ENCODE measurements at places on chromosomes 5 and 9. TPM values are rescaled to one million over a fixed set of nuclear protein-coding genes. Genes with fewer than 3 reads are reported as not detected.

CCL27 gene
- not detected for total RNA-seq

CFAP157 gene
- total RNA-seq, result not detected

CKMT2 gene
- total RNA-seq, result not detected

MARCHF11 gene
- not detected for total RNA-seq

CA9 gene
- 0.86 TPM for total RNA-seq

- no peaks in the 10 kb centered on the region for H3K36me3 ChIP-seq
- peaks cover 8% of the 10 kb centered on the region for H3K4me1 ChIP-seq
- no peak overlapping the region for H3K4me3 ChIP-seq
Measured at GRCh38 chr5:139076111-139076510, 122.1 kb downstream of the SIL1 start.

DNA sequence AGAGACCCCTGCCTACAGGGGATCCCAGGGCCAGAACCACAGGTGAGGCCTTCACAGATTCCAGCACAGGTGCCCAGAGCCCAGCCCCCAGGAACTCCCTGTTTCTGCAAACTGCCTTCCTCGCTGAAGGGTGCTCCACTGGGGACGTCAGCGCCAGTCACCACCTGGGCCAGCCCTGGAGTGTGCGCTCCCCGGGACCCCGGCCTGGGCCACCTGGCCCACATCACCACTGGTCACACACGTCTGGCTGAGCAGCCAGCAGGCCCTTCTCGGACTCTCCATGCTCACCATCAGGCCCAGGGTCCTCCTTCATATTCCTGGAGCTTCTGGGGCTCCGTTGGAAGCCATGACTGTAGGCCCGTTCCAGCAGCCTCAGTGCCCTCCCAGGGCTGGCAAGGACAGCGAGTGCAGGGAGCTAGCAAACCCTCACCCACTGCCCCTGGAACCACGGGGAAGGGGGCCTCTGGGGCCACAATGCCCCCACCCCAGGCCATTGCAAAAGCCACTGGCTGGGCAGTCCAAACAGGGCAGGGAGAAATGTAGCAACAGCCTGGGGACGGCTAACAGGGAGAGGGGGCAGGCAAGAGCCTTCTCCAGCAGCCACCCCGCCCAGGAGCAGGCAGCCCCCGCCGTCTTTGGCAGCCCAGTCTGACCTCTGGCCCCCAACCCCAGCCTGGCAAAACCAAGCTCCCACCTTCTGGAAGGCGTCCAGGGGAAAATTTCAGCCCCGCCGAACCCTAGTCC is 1.3 kb downstream of the AGPAT2 start:
- peak overlapping the region; percentile 59 for H3K27ac ChIP-seq
- peak overlapping the region; percentile 78 for H3K4me3 ChIP-seq
- H3K27me3 ChIP-seq, result no peaks in the 10 kb centered on the region
- DNase-seq, result no peak
- H3K36me3 ChIP-seq, result no peaks in the 10 kb centered on the region

DNA sequence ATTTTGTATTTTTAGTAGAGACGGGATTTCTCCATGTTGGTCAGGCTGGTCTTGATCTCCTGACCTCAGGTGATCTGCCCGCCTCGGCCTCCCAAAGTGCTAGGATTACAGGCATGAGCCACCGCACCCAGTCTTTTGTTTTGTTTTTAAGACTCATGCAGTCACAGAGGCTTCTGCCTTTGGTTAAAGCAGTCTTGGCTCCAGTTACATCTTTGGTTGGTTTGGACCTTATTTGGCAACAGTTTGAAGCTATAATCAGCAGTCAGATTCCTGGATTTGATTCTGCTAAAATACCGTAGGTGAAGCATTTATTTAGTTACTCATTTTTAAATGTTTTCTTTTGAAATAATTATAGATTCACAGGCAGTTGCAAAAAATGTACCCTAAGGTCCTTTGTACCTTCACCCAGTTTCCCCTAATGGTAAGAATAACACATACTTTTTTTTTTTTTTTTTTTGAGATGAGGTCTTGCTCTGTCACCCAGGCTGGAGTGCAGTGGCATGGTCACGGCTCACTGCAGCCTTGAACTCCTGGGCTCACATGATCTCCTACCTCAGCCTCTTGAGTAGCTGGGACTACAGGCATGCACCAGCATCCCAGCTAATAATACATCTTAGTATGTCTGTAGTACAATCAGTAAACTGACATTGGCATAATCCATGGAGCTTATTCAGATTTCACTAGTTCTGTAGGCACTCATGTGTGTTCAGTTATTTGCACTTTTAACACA is 15.7 kb downstream of the USP20 start:
- no peak overlapping the region for H3K4me3 ChIP-seq
- H3K27me3 ChIP-seq, result no peaks in the 10 kb centered on the region
- no peak for DNase-seq
- no peaks in the 10 kb centered on the region for H3K4me1 ChIP-seq

- no peaks in the 10 kb centered on the region for H3K4me1 ChIP-seq
- no peaks in the 10 kb centered on the region for H3K36me3 ChIP-seq
- H3K27me3 ChIP-seq, result no peaks in the 10 kb centered on the region
- no peak overlapping the region for H3K4me3 ChIP-seq
Measured at GRCh38 chr5:127878174-127878750, 175.1 kb downstream of the CCDC192 start.

DNA sequence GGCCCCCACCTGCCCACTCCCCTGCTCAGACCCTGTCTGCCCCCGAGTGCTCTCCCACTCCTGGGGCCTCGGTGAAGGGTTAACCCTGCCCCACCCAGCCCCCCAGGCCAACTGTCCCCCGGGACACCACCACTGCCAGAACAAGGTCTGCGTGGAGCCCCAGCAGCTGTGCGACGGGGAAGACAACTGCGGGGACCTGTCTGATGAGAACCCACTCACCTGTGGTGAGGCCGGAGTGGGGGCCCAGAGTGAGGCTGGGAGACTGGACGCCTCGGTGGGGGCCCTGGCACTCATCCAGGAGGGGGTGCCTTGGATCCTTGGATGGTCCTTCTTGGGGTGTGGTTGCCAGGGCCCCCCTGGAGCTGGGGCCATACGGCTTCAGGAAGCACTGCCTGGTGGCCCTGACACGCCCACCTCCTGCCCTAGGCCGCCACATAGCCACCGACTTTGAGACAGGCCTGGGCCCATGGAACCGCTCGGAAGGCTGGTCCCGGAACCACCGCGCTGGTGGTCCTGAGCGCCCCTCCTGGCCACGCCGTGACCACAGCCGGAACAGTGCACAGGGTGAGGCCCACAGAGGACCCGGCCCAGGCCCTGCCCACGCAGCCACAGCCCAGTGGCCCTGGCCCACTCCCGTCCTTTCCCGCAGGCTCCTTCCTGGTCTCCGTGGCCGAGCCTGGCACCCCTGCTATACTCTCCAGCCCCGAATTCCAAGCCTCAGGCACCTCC is 2.1 kb downstream of the MAMDC4 start:
- peaks cover 11% of the 10 kb centered on the region for H3K4me1 ChIP-seq
- DNase-seq, result no peak
- no peaks in the 10 kb centered on the region for H3K36me3 ChIP-seq
- no peak overlapping the region for H3K4me3 ChIP-seq

DNA sequence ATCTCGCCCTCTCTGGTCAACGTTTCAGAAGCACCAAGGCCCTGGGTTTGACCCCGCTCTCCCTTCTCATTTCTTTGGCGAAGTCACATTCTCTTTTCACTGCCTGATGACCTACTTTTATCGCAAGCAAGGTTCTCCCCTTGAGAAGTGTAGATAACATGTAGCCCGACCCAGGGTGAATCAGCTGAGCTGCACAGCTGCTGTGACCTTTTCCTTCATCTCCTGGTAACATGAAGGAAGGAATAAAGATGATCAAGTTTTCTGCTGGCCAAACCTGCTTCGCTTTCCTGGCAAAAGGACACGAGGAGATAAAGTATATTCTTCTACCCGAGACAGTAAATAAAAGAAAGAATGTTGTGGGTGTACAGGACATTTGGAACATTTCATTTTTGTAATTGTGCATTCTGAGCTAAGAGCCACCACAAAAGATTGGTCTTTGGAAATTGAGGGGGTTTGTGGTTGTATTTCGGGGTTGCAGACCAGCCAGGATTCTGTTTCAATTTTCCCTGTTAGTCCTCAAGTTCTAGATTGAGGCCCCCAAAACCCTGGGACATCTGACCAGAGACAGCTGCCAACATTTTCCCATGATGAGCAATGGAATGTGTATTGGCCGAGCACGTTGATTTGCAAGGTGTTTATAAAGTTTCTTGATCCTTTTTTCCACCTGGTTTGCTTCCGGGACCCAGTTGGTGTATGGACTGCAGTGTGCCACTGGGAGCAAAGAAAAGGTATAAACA is 155.1 kb upstream of the ZNF462 start:
- no peak for DNase-seq
- no peaks in the 10 kb centered on the region for H3K36me3 ChIP-seq
- no peaks in the 10 kb centered on the region for H3K4me1 ChIP-seq
- no peaks in the 10 kb centered on the region for H3K27me3 ChIP-seq
- H3K27ac ChIP-seq, result no peak overlapping the region

DNA sequence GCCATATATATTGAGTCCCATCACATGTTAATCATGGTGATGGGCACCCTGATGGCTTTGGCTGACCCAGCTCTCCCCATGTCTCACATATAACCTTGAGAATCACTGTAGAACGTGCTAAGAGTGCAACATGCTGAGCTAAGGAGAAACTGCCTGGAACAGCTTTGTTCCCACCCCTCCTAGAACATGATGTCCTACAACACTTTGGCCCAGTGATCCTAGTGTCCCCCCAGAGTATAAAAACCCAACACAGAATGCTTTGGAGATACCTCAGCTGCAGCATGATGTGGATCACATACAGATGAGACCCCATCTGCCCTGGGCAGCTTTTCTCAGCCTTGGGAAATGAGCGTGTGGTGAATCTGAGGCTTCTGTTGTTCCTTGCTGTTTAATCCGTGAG is 343.5 kb downstream of the NFIB start:
- no peaks in the 10 kb centered on the region for H3K36me3 ChIP-seq
- no peak overlapping the region for H3K27ac ChIP-seq
- no peaks in the 10 kb centered on the region for H3K27me3 ChIP-seq
- H3K4me3 ChIP-seq, result no peak overlapping the region
- no peak for DNase-seq
- H3K4me1 ChIP-seq, result no peaks in the 10 kb centered on the region

- no peaks in the 10 kb centered on the region for H3K27me3 ChIP-seq
- H3K4me1 ChIP-seq, result peaks cover 48% of the 10 kb centered on the region
- peak overlapping the region; percentile 67 for H3K4me3 ChIP-seq
- H3K27ac ChIP-seq, result peak overlapping the region; percentile 79
Measured at GRCh38 chr5:115599502-115599901, 2.8 kb downstream of the TICAM2 start.

DNA sequence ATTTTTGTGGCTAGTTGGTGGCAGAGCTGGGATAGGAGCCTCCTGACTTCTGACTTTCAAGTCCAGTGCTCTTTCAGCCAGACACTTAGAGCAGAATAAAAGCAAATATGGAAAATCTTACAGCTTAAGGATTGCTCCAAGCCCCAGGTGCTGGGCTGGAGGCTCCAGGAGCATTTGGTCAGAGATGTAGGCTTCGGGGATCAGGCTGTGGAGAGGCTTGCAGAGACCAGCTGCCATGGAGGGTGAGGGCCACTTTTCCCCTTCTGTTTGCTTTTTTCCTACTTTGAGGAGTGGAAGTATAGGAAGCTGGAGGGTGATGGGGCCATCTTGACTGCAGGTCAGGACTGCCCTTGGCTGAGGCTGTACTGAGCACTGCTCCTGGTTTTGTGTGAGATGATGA is 58.9 kb downstream of the RGS3 start:
- peaks cover 36% of the 10 kb centered on the region for H3K4me1 ChIP-seq

DNA sequence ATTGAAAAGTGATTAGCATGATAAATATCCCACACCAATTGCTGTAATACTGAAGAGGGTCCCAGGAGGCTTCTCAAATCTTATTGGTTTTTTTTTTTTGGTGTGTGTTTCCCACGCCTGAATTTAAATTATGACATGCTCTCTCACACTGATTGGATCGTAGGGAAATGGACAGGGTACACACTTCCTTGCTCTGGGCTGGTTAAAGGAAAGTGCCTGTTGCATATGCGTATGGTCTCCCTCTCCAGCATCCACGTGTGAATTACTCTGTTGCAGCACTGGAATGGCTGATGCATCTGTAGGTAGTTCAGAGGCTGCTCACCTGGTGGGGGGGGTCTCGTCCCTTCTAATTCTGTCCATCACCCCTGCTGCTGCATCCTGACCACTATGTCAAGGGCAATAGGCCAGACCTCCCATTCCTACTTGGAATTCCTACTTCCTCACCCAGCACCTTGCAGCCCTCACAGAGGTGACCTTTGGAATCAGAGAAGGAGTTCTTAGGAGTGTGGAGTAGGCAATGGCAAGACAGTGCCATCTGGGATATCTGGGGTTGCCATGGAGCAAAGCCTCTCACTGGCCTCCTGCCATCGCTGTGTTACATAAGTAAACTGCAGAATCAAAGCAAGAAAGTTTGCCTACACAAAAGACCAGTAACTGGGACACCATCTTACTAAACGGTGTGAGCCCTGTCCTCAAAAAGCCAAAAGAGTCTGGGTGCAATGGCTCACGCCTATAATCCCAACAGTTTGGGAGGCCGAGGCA is 71.4 kb upstream of the FBXW11 start:
- H3K27ac ChIP-seq, result no peak overlapping the region
- H3K36me3 ChIP-seq, result peaks cover 80% of the 10 kb centered on the region
- no peak for DNase-seq
- no peaks in the 10 kb centered on the region for H3K27me3 ChIP-seq
- no peak overlapping the region for H3K4me3 ChIP-seq

Measured in activated B cell treated with CpG ODN at 0.5 μM for 24 hours (primary cell).